ENCODE measurements at places on chromosomes 1 and 21. TPM values are rescaled to one million over a fixed set of nuclear protein-coding genes. Genes with fewer than 3 reads are reported as not detected.

- no peak for DNase-seq
These were observed 118.9 kb downstream of the HHAT start for GRCh38 chr1:210447456-210448057.

- no peak for DNase-seq
These were observed 162.0 kb upstream of the SYT6 start for GRCh38 chr1:114315631-114316030.

DNA sequence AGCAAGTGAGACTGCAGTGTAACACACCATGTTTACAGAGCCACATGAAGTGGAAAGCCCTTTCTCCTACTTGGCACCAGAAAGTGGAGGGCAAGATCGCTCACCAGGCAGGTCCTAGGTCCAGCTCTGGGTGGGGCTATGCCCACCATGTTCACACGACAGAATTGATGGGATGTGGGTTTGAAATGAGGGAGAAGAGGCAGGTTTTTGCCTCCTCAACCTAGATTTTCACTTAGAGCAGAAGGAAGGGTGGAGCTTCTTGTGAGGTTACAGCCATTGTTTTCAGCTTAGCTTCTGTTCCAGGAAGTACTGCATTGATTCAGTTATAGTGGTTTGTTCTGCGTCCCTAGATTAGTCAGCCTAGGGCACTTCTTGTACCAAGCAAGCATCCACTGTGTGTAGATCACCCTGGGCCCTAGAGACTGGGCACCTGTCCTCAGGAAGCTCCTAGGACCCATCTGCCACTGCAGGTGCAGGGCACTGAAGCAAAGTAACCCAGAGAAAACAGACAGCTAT is 2.3 kb downstream of the CD53 start:
- no peak for DNase-seq

C1orf87 gene
- not detected for polyA plus RNA-seq

- no peak for DNase-seq
These were observed 15.6 kb downstream of the TPM3 start for GRCh38 chr1:154176337-154176736.

ST3GAL3 gene
- 3.9 TPM for polyA plus RNA-seq

- DNase-seq, result no peak
These were observed 7.2 kb upstream of the SCMH1 start for GRCh38 chr1:41249319-41249718.

DNA sequence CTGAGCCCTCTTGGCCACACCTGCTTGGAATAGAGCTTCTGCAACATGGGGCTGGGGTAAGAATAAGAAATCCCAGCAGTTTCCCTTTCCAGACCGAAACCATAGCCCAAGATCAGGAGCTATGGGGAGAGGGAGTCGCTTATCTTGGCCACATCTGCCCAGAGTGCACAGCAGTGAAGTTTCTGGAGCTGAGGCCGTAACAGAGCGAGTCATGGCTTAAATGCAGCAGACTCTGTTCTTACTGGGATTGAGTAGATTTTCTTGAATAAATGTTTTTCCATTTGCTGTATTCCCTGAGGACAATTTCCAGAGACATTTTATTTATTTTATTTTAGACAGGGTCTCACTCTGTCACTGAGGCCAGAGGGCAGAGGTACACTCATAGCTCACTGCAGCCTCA is 33.5 kb downstream of the CFAP57 start:
- no peak for DNase-seq

- DNase-seq, result no peak
These were observed 33.0 kb upstream of the KCNN3 start for GRCh38 chr1:154902938-154903566.

DNA sequence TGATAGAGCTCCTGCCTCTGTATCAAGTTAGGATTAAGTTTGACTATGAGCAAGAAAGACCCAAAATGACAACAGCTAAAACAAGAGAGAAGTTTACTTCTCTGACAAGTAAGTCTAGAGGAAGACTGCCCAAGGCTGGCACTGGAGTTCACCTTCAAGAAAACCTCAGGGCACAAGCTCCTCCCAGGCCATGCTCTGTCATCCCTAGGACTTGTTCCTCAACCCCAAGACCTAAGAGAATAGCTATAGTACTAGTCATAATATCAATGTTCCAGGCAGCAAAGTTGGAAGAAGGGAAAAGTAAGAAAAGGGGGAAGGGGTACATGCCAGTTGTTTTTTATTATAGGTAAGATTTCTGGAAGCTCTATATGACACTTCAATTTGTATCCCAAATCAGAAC is 26.4 kb upstream of the DARS2 start:
- no peak for DNase-seq

DNA sequence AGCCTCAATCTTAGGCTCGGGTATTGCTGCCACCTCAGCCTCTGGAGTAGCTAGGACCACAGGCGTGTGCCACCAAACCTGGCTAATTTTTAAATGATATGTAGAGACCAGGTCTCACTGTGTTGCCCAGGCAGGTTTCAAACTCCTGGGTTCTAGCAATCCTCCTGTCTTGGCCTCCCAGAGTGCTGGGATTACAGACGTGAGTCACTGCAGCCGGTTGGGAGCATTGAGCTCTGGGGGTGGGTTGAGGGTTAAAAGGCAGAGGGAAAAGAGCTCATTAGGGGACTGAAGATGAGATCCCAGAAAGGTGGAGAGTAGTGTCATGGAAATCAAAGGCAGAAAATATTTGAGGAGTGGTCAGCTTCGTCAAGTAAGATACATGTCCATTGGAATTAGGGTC is 7.1 kb downstream of the RAD54L start:
- DNase-seq, result no peak

MYCL gene
- 0.62 TPM for polyA plus RNA-seq

GRCh38 chr1:222301652-222302051 is 246.3 kb downstream of the HHIPL2 start:
- no peak for DNase-seq

DNA sequence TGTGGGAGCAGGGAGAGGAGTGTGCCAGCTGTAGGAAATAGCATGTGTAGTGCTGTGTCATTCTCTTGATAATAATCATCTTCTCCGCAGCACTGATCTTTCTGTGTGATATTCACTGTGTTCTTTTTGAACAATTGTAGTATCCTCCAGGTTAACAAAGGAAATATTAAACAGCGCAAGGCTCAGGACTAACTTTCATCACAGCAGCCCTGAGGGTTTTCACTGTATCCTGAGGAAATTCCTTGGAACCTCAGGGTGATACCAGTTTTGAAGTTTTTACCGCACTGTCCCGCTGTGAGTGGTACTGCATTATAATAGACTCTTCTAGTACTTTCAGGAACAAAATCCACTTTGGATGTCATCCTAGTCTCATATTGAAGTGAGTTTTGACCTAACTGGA is 228.4 kb upstream of the COA6 start:
- no peak for DNase-seq

DNA sequence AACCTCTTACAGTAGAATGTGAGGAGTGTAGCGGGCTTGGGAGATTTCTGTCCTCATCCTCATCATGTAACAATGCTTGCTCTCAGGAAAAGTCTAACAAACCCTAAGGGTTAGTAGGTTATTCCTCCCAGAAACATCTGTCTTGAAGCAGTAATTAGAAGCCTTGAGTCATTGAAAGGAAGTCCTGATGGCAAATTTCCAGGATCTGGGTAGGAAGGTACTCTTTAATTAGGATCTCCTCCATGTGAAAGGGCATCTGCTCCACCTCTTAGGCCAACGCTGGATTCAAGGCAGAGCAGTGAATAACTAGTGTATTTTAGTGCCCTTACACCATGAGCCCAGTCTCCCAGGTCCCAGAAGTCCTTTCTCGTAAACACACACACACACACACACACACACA is 106.6 kb upstream of the BARHL2 start:
- DNase-seq, result no peak

ARHGEF16 gene
- 3.0 TPM for polyA plus RNA-seq
